ENCODE measurements at places on chromosomes 3 and 15.

GRCh38 chr15:59722476-59722875, 33.4 kb upstream of the BNIP2 start:
- no peak for DNase-seq

DNA sequence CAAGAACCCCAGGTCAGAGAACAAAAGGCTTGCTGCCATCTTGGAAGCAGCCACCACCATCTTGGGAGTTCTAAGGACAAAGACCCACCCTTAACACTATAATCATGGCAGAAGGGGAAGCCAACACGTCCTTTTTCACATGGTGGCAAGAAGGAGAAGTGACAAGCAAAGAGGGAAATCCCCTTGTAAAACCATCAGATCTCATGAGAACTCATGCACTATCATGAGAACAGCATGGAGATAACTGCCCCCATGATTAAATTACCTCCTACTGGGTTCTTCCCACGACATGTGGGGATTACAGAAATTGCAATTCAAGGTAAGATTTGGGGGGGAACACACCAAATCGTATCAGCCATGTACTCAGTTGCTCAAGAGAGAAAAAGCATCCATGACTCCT, 21.1 kb upstream of the GBE1 start:
- DNase-seq, result no peak

DNA sequence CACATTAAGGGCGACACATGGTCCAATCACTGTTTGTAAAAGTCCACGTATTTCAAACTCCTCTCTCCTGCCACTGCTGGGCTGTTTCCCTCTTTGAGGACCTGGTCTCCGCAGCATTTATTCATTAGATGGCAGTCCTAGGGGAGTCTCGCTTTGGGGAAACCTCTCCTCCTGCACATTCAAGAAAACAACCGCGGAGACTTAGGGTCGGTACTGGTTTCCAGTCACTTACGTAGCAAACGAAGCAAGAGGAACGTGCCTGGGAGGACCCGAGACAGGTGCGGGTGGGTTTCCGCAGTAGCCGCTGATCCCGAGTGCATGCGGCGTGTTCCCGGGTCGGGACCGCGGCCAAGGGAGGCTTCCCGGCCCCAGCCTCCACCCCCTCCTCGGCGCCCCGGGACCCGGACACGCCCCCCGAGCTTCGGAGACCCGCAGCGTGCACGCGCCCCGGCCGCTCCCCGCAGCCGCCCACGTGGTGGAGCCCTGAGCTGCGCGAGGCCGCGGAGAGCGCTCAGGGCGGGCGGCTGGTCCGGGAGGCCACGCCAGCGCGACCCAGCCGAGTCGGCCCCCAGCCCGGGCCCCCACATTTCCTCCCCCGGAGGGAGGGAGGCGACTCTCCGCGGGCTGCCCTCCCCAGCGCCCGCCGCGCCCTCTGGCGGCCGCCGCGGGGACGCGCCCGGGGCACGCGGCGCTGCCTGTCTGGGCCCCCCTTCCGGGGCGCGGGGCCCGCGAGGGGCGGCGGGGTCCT, 1.1 kb upstream of the IGF1R start:
- DNase-seq, result peak; percentile 76

GRCh38 chr3:86257955-86258641, 732.9 kb downstream of the VGLL3 start:
- DNase-seq, result no peak

GRCh38 chr3:105103139-105103538, 263.6 kb upstream of the ALCAM start:
- no peak for DNase-seq

DNA sequence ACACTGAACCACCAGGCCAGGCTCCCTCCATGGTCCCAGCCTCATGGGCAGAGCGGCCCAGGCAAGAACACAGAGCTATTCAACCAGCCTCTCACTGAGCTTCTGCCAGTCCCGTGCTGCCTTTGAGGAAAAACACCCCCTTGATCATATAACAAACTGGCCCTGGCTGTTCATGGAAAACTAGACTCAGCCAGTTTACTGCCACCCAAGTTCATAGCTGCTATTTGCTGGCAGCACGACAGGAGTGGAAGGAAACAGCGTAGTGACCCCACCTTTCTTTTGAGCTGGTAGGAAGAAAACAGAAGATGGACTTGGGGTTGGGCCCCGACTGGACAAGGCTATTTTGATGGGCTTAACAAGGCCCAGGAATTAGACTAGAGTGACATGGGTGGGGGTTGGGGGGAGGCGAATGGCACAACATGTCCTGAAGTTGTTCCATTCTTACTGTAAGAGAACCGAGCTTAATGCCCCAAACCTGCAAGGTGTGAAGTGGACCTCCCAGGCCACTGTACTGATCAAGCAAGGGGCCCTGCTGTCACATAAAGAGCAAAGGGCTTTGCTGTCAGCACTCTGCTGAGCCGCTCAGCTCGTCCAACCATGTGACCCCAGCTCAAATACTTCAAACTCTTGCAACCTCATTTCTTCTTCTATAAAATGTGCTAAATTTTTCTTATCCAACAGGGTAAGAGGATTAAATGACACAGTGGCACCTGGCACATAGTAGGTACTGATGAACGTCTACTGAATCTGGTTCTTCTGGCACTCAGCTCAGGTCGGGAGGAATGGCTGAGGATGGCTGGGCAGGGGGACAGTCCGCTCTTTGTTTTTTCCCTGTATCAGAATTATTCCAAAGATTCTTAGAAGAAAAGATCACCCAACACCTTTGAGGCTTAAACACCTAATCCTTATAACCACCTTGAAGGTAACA, 1.6 kb downstream of the FBXL22 start:
- DNase-seq, result no peak

Data from NCI-H2171 (cell line).